ENCODE measurements at places on chromosomes 3 and 15.

GRCh38 chr3:23669541-23670255 lies 136.1 kb upstream of the UBE2E1 start:
- no peak for DNase-seq

GRCh38 chr3:42216302-42216701 lies 49.7 kb downstream of the CCK start:
- no peak for DNase-seq

- no peak for DNase-seq
Measured at GRCh38 chr15:28961391-28961790, 75.6 kb downstream of the APBA2 start.

DNA sequence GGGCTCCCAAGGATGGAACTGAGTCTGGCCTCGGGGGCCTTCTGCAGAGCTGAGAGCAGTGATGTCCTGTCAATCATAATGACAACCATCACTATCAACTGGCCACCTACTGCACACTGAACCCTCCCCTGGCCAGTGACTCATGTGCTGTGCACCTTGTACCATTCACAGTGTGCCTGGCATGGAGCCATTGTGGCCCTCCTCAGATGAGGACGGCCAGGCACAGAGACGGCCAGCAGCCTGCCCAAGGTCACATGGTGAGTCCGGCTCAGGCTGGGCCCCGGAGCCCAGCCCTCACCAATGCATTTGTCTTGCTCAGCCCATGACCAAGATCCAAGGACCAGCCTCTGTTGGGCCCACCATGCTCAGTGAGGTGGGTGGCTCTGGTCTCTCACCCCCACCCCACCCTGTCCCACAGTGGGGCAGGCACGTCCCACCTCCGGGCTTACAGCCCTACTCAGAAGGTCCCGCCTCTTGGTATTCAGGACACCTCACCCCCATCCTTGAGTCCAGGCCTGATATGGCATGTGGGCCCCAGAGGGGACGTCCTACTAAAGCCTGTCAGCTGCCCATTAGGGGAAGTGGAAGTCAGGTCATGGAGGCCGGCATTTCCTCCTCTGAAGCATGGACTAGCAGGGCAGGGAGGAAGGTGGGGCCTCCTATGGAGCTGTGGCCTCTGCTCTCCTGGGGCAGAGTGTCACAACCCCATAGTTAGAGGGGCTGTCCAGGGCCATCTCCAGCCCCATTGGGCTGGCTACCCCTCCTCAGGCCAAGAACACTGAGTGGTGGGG lies 35.9 kb upstream of the TMEM115 start:
- no peak for DNase-seq

- DNase-seq: no peak
Measured at GRCh38 chr3:43093974-43094373, 11.9 kb downstream of the POMGNT2 start.

DNA sequence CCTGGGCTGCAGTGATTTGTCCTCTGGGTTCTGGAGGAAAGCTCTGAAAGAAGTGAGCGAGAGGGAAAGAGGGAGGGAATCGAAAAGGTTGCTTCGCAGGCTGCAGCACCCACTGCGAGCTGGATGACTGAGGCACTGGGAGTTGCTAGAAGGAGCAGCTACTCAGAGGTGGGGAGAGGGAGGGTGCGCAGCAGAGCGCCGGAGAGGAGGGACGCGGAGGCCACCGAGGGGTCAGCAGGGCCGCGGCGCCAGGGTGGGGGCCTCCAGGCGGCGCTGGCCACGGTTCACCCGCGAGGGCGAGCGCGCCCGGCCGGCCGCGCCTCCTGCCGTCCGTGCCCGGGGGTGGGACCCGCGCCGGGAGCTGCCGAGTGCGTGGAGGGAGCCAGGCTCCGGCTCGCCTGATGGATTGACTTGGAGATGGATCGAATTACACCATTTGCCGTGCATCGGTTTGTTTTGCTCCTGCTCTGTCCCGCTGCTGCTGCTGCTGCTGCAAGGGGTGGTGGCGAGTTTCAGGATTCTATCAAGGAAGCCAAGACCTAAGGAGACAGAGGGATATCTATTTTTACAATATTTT lies at the start of gene SEMA6D:
Gene SEMA6D (plus strand): TSS at position 470 of the 577 bp plus-strand sequence. CDS start 42,294 bp downstream, outside the sequence.
- no peak for DNase-seq

GRCh38 chr3:57019057-57019456 lies 41.4 kb upstream of the SPATA12 start:
- DNase-seq: no peak

DNA sequence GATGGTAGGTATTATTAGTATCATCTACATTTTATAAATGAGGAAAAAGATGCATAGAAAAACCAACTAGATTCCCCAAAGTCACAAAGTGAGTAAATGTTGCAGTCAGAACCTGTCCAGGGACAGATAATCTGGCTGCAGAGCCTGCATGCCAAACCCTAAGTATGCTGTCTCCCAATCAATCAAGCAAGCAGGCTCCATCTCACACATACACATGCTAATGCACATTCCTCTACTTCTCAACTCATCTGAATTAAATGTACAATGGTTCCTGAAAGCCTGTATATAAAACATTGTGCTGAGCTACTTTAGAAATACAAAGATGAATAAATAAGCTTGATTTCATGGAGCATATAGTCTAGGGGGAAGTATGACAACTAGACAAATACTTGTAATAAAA lies 101.0 kb downstream of the CBLB start:
- no peak for DNase-seq

- no peak for DNase-seq
Measured at GRCh38 chr3:143170074-143170473, 50.5 kb downstream of the CHST2 start.

DNA sequence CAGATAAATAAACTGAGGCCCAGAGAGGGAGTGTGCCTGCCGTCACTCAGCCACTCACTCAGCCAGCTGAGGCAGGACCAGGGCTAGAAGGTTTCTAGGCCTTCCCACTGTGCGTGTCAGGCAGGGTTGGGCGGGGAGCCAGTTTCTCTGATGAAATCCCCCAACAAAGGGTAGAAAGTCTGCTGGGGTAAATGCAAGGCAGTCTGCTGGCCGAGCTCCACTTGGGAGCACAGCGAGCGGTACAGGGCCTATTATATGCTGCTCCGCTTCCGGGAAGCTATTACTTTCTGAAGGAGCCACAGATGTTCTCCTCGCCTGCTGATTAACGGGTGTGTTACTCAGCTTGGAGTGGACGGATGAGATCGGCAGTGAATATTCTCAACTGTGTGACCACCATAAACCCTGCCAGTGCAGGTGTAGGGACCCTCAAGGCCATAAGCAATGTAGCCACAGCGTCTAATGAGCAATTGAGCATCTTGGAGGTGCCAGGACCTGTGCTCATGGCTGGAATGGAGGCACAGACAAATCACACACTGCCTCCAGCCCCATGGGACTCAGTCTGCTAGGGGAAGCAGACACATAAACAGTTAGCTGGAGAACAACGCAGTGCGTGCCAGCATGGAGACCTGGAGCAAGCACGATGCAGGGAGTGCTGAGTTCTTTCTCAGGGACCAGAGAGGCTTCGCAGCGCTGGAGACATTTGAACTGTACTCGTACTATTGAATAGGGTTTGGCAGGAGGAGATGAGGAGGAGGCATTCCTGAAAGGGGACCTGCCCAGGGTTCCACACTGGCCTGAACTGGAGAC lies 42.1 kb downstream of the CORO2B start:
- DNase-seq: no peak

All from cerebellar nuclear complex (tissue), 1 donor.